ENCODE measurements at places on chromosomes 7 and 10. TPM values are rescaled to one million over a fixed set of nuclear protein-coding genes. Genes with fewer than 3 reads are reported as not detected.

The DKK1 gene
- total RNA-seq, result 262 TPM

The CDK1 gene
- total RNA-seq, result 221 TPM

The PAX4 gene
- not detected for total RNA-seq

The ZSCAN21 gene
- 11.8 TPM for total RNA-seq

The SPDYE9 gene
- not detected for total RNA-seq

The ACHE gene
- 0.18 TPM for total RNA-seq

GRCh38 chr7:142645777-142646176 lies 103.5 kb upstream of the PRSS1 start:
- H3K4me1 ChIP-seq, result no peaks in the 10 kb centered on the region
- no peaks in the 10 kb centered on the region for H3K36me3 ChIP-seq
- no peak for DNase-seq
- H3K4me3 ChIP-seq, result no peak overlapping the region

DNA sequence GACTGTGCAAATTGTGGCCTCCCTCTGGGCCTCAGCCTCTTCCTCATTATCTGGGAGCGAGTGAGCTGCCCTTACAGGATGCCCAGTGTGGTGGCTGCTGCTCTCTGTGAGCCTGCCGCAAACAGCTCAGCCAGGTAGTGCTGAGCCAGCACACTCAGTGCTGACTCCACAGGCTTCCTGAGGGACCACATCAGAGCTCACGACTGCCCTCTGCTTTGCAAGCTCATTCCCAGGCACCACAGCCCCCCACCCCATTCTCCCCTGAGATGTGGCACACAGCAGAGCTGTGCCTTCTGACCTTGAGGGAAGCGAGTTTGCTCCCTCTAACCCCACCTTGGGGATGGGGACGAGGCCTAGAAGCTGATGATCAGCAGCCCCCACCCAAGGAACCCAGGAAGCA lies 230.5 kb upstream of the PPP2R2D start:
- H3K36me3 ChIP-seq, result no peaks in the 10 kb centered on the region
- no peaks in the 10 kb centered on the region for H3K4me1 ChIP-seq
- DNase-seq, result no peak
- no peaks in the 10 kb centered on the region for H3K27me3 ChIP-seq

- DNase-seq, result no peak
- H3K4me1 ChIP-seq, result no peaks in the 10 kb centered on the region
- no peak overlapping the region for H3K4me3 ChIP-seq
- H3K27ac ChIP-seq, result no peak overlapping the region
These were observed 43.7 kb downstream of the WNT2 start for GRCh38 chr7:117279203-117279602.

GRCh38 chr10:118970770-118971169 lies 58.7 kb upstream of the NANOS1 start:
- H3K4me1 ChIP-seq, result peaks cover 10% of the 10 kb centered on the region
- no peak overlapping the region for H3K27ac ChIP-seq

- H3K36me3 ChIP-seq, result no peaks in the 10 kb centered on the region
- DNase-seq, result peak; percentile 35
- peak overlapping the region; percentile 73 for H3K4me3 ChIP-seq
These were observed 559 bp downstream of the TRA2A start for GRCh38 chr7:23531050-23531793.

- no peak for DNase-seq
- H3K4me1 ChIP-seq, result 0 out of 2 replicates have a peak, but pooled peaks cover 11% of the 10 kb centered on the region
- no peaks in the 10 kb centered on the region for H3K36me3 ChIP-seq
- H3K4me3 ChIP-seq, result no peak overlapping the region
These were observed 32.8 kb upstream of the SLC18A3 start for GRCh38 chr10:49577182-49577925.

- DNase-seq, result no peak
- H3K27ac ChIP-seq, result no peak overlapping the region
- peaks cover 6% of the 10 kb centered on the region for H3K4me1 ChIP-seq
- no peak overlapping the region for H3K4me3 ChIP-seq
These were observed 4.0 kb upstream of the SLC29A4 start for GRCh38 chr7:5278766-5279165.

DNA sequence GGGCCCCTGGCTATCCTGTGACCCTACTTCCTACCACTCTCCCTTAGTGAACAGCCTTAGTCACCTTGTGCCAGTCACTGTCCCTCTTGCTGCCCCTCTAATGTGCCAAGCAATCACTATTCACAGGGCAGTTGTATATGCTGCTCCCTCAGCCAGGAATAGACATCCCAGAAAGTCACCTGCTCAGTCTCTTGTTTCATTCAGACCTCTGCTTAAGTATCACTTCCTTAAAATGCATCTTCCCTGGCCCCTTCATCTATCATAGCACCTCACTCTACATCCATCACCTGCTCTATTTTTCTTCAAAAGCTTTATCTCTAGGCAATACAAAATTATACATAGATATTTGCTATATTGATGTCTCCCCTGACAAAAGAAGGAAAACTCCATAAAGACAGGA lies 328.4 kb upstream of the NFE2L3 start:
- no peak overlapping the region for H3K4me3 ChIP-seq
- H3K36me3 ChIP-seq, result no peaks in the 10 kb centered on the region
- no peak for DNase-seq
- H3K27me3 ChIP-seq, result peaks cover 4% of the 10 kb centered on the region
- no peak overlapping the region for H3K27ac ChIP-seq

DNA sequence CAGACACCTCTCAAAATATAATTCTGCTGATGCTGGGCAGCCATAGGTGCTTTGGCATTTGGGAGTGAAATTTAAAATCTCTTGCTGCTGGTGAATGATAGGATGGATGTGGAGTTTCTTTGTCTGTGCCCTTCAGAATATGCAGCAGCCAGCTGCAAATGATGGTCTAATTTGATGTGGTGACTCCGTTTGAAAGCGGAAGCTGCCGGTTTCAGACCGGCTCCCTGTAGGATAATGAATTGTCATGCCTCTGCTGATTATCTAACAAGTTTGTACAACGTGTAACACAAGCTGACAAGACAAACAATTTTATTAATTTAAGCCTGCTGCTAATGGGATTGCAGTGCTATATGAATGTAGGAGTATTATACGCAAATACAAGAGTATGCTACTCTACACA lies 103.5 kb downstream of the SND1 start:
- no peak overlapping the region for H3K27ac ChIP-seq
- no peak overlapping the region for H3K4me3 ChIP-seq
- no peaks in the 10 kb centered on the region for H3K27me3 ChIP-seq
- DNase-seq, result no peak
- peaks cover 18% of the 10 kb centered on the region for H3K36me3 ChIP-seq
- peaks cover 14% of the 10 kb centered on the region for H3K4me1 ChIP-seq

DNA sequence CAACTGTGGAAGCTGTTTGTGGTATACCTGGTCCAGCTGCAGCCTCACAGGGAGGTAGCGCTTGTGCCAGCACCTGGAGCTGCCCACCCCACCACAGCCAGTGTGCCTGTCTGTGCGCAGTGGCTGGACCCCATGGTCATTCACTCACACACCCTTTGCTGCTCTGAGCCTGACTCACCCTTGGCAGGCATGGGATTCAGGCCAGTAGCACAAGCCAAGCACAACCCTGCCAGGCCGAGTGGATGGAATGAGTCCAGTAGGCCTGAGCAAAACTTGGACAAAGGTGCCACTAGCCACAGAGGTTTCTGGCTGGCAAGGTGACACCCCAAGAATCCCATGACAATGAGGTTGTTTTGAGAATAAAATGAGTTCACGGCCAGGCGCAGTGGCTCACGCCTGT lies 19.0 kb downstream of the RBM48 start:
- H3K27me3 ChIP-seq, result no peaks in the 10 kb centered on the region
- H3K27ac ChIP-seq, result no peak overlapping the region
- no peaks in the 10 kb centered on the region for H3K4me1 ChIP-seq
- DNase-seq, result no peak
- H3K36me3 ChIP-seq, result no peaks in the 10 kb centered on the region

DNA sequence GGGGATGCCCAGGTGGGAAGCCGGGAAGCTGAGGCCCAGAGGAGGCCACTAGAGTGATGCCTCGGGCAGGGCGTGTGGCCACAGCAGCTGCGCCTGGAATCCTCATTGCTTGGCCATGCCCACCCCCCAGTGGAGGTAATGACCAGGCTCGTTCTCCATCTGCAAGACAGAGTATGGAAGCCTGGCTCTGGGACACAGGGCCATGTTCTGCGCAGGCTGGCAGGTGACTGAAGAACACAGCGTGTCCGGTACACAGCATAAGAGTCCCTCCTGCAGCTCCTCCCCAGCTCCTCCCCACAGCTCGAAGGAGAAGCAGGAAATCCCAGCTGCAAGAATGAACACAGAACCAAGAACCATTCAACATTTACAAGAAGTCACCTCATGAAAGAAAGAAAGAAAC lies 64.8 kb downstream of the SMURF1 start:
- H3K27ac ChIP-seq, result no peak overlapping the region
- H3K4me1 ChIP-seq, result peaks cover 12% of the 10 kb centered on the region
- no peak overlapping the region for H3K4me3 ChIP-seq
- H3K36me3 ChIP-seq, result no peaks in the 10 kb centered on the region

DNA sequence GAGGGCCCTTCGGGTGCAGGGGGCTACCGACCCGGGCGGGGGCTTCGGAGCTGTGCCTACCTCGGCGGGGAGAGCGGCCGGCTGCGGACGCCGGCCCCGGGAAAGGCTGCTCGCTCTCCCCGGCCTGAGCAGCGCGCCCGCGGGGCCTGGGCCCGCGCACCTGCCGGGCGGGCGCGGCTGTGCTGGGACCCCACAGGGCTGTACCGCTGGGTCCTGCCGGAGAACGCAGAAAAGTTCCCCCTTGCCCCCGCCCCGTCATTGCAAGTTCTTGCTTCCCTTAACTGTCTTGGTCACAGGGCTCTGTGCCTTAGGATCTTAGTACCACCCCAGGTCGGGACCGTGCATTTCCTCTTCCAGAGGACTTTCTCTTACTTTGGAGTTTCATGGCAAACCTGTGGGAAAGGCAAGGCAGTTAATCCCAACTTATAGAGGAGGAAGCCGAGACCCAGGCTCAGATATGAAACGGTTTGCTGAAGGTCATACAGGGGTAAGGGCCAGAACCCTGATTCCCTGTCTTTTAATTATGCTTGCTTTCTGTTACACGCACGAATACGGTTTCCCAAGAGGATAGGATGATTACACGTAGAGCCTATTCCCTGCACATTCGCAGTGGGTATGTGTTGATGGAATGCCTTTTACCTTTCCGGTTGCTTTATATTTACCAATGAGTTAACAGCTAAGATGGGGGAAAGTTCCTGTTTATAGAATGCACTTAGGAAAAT lies 652 bp downstream of the PCGF5 start:
- peaks cover 6% of the 10 kb centered on the region for H3K36me3 ChIP-seq
- peak overlapping the region; percentile 90 for H3K4me3 ChIP-seq
- H3K27me3 ChIP-seq, result no peaks in the 10 kb centered on the region
- peaks cover 78% of the 10 kb centered on the region for H3K4me1 ChIP-seq
- H3K27ac ChIP-seq, result peak overlapping the region; percentile 100
- DNase-seq, result no peak

GRCh38 chr10:74081192-74081803 lies 69.3 kb downstream of the AP3M1 start:
- no peaks in the 10 kb centered on the region for H3K4me1 ChIP-seq
- H3K36me3 ChIP-seq, result 0 out of 2 replicates have a peak, but pooled peaks cover 1% of the 10 kb centered on the region
- H3K4me3 ChIP-seq, result no peak overlapping the region
- H3K27ac ChIP-seq, result no peak overlapping the region

DNA sequence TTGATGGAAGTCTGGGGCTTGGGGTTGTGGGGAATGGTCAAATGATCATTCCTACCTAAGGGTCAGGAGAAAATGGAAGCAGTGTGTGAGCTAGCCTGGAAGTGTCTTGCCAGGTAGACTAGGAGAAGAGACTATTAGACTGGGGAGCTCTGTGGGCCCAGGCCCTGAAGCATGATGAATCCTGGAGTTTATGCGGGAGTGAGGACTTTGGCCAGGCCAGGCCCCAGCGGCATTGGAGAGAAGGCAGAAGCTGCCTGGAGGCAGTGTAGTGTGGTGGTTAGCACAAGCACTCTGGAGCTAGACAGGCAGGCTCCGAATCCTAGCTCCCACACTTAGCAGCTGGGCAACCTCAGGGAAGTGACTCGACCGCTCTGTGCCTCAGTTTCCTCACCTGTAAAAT lies 29.3 kb downstream of the ZMIZ1 start:
- no peak for DNase-seq
- peaks cover 3% of the 10 kb centered on the region for H3K36me3 ChIP-seq
- H3K4me3 ChIP-seq, result no peak overlapping the region
- peaks cover 91% of the 10 kb centered on the region for H3K4me1 ChIP-seq
- no peaks in the 10 kb centered on the region for H3K27me3 ChIP-seq
- no peak overlapping the region for H3K27ac ChIP-seq

- H3K36me3 ChIP-seq, result no peaks in the 10 kb centered on the region
- peaks cover 21% of the 10 kb centered on the region for H3K4me1 ChIP-seq
- no peak overlapping the region for H3K27ac ChIP-seq
- no peak overlapping the region for H3K4me3 ChIP-seq
- H3K27me3 ChIP-seq, result no peaks in the 10 kb centered on the region
These were observed 4.2 kb downstream of the PHTF2 start for GRCh38 chr7:77802557-77803405.

DNA sequence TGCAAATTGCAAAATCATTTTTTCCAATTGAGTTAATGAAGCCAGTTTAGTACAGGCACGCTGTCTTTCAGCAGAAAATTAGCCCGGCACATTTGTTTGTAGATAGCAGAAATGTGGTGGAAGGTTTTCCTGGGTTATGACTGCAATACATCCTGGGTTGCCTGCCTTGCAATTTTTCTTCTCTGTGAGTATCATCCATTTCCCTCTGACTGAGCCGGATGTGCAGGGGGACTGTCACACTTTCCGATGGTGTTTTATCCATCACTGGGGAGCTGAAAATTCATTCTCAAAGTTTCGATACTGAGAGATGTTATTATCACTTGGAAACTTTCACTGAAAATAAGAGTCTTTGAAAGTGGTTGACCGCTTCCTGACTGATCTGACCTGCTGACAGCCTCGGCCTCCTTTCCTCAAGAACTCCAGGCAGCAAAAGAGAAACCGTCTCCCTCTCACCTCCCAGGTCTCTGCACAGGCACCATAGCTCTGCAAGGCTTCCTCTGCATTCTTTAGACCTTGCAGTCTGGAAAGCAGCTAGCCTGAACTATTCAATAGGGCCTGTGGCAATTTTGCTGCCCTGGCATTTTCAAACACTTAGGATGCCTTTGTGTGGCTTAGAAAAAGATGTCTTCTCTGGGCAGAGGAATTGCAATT lies 320.8 kb upstream of the NRP1 start:
- H3K4me3 ChIP-seq, result no peak overlapping the region
- no peaks in the 10 kb centered on the region for H3K36me3 ChIP-seq
- H3K27me3 ChIP-seq, result no peaks in the 10 kb centered on the region
- DNase-seq, result no peak

GRCh38 chr7:139725077-139725476 lies 52.7 kb downstream of the HIPK2 start:
- H3K4me3 ChIP-seq, result no peak overlapping the region
- H3K27ac ChIP-seq, result no peak overlapping the region
- no peak for DNase-seq
- H3K36me3 ChIP-seq, result peaks cover 16% of the 10 kb centered on the region
- H3K27me3 ChIP-seq, result no peaks in the 10 kb centered on the region
- peaks cover 68% of the 10 kb centered on the region for H3K4me1 ChIP-seq

DNA sequence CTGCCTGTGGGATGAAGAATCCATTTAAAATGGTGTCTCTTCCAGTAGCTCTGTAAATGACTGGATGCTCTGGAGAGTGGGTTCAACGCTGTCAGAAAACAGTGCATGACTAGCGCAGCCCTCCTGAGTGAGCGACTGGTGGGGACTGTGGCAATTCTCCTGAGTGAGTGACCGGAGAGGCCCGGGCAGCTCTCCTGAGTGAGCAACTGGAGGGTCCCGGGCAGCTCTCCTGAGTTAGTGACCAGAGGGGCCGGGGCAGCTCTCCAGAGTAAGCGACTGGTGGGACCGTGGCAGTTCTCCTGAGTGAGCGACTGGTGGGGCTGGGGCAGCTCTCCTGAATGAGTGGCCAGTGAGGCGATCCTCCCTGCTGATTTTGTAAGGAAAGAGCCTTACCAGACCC lies 85.5 kb downstream of the WDR37 start:
- DNase-seq, result no peak
- no peaks in the 10 kb centered on the region for H3K36me3 ChIP-seq
- H3K27me3 ChIP-seq, result no peaks in the 10 kb centered on the region
